Stomach (tissue), 19 donors: ENCODE measurements at places on chromosomes 4 and X.
A peak's percentile ranks its signal among the peaks of the same experiment; 100 is the strongest.

- peak; percentile 59 for DNase-seq
Observed at GRCh38 chr4:20249333-20249732, 2.4 kb upstream of the SLIT2 start.

- DNase-seq = no peak
Observed at GRCh38 chrX:82666355-82666754, 841.7 kb upstream of the POU3F4 start.

DNA sequence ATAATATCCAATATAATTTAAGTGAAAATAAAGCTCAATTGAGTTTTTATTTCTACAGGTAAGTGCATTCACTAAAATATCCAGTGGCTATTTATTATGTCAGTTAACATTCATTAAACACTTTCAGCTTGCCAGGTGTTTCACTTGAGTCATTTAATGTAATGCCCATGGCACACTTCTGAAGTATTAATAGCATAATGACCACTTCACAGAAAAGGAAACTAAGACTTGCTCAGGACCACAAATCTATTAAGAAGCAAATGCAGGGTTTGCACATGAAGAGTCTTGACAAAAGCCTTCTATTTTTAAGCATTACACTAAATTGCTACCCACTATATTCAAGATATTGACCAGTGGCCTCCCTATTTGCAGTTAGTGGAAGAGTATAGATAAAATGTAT is 612.7 kb downstream of the KCTD8 start:
- no peak for DNase-seq

DNA sequence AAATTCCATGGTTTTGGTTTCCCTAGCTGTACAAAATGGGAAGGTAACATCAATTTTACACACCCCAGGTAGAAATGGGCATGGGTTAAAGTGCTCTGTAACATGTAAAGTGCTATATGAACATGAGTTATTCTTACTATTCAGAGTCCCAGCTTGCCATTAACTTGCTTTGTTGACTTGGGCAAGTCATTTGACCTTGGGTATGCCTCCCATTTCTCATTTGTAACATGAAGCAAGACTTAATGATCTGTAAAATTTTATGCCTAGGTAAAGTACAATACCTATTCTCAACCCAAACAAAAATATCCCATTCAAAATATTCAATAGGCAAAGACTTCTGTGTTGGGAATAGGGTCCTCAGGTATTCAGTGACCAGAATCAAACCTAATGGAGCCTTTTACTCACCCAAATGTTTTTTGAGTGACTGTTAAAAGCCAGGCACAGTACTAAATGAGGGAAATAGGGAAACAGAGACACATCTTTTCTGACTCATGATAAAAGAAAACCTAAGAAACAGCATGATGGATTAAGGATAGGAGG is 126.6 kb downstream of the SH3RF1 start:
- DNase-seq = no peak

DNA sequence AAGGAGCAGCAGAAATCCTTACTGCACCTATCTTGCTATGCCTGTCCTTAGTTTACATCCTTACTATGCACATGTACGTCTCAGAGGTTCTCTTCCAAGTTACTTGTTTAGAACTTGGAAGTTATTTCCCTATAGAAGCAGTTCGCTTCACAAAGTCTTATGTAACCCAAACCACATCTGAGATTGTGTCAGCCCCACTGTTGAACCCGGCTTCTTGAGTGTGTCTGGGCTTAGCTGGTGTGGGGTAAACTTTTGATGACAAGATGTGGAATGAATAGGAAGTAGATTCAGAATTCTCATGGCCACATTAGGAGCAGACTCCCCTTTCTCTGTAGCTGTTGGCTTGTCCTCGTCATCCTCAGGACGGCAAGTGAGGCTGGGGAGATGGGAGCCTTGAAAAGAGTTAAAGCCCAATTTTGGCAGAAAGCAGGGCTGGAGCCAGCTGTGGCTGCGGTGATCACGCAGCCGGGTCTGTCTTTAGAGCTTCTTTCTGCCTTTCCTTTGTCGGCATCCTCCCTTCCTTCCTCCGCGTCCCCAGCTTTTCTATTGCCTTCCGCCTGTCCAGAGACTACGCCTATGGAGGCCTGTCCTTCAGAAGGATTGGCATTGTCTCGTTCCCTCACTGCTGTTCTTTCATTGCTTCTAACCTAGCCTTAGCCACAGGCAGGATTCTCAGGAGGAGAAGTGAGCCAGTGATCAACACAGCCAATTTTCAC is 23.0 kb upstream of the LIMCH1 start:
- no peak for DNase-seq

DNA sequence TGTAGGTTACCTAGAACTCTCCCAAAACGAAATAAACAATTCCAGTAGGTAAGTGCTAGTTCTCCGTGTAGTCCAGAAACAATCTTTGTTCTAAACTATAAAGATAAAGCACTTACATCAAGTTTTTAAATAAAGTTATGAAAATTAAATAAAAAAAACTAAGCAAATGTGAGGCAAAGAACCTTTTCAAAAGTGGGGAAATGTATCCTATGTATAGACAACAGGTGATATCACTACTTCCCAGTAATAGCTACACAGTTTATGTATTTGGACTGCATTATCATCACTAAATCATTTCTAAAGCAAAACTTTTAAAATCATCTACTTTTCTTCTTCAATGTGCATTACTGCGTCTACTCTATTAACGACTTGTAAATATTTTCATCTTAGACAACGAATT is 2.0 kb downstream of the YTHDC1 start:
- no peak for DNase-seq

- DNase-seq = peak; percentile 31
Observed at GRCh38 chrX:54494989-54495813, 833 bp downstream of the FGD1 start.

GRCh38 chrX:105017641-105018040 is 202.9 kb downstream of the TEX13A start:
- DNase-seq = no peak

DNA sequence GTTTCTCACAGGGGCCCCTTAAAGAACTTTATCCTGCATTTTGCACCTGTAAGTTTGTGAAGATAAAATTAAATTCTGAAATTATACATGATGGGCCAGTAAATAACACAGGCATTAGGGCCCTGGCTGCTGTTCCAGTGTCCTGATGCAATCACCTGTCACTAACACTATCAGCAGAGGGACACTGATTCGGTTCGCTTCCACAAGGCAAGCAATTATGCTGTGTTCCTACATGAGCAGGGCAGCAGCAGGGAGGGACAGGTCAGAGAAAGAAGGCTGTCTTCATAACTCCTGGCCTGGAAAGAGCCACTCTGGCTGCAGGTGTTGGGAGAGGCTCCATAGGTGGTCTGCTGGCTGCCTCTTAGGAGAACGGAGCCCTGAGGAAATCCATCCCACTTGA is 487.3 kb downstream of the MID1IP1 start:
- DNase-seq = no peak

DNA sequence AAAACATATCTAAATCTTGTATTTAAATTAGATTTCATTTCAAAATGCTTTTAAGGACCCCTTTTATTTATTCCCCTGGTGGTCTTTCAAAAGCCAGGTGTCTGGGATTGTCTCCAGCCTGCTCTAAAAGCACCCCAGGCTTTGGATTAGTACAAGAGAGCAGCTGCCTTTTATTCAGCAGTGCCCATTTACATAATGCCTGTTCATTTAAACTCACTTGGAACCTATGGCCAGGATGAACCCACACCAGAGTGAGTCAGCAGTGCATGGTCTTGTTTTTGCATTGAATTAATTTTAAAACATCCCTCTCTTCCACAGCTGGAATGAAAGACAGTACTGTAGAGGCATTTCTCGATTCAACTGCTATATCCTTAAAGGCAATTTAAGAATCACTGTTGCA is 64.1 kb upstream of the TENM3 start:
- no peak for DNase-seq

GRCh38 chr4:110515676-110516075 is 39.7 kb downstream of the ENPEP start:
- DNase-seq = no peak

GRCh38 chr4:3481783-3482393 is 18.8 kb downstream of the DOK7 start:
- peak; percentile 66 for DNase-seq

GRCh38 chrX:118545510-118545909 is 49.9 kb downstream of the DOCK11 start:
- no peak for DNase-seq
